T-cell (primary cell): ENCODE measurements at places on chromosomes 12 and 14.

- no peak for DNase-seq
Measured at GRCh38 chr12:26278266-26278665, 82.9 kb downstream of the SSPN start.

- no peak for DNase-seq
Measured at GRCh38 chr14:103140316-103141109, 17.3 kb downstream of the TNFAIP2 start.

DNA sequence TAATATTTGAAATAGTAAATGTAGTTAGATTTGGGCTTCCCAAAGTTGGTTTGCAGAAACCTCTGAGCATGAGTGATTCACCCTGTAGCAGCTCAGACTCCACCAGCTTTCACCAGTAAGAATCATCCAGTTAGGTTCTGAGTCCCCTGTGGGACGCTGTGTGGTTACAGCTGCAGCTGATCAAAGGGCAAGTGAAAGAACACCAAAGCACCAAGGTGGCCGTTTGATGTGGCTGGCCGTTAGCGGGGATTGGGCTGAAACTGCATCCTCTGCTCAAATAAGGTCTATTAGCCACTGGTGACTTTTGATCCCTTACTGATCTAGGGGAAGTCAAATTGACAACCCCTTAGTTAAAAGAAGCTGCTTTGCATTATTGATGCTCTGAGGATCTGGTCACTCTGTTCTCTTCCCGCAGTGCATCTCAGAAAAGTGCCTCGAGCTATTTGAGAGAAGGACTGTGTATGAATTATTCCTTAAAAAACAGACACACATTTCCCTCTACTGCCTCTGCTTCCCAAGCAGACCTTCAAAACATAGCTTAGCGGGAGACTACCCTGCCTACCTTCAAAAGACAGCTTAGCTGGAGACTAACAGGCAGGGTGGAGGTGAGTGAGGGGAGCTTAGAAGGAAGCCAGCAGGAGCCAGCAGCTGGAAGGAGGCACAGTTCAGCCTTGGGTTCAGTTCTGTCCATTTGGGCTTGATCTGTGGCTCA, 3.7 kb downstream of the ABHD12B start:
- DNase-seq, result peak; percentile 44

DNA sequence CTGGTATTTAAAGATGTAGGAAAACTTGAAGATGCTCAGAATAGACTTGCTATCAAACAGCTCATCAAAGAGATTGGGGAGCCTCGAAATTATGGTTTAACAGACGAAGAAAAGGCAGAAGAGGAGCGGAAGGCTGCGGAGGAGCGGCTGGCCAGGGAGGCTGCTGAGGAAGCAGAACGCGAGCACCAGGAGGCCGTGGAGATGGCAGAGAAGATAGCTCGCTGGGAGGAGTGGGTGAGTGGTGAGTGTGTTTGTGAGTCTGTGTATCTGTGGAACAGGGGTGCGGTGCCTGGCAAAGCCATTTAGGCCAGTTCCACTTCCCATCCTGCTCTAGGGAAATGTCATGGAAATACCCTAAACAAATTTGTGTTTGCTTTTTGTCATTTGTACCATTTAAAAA, 19.2 kb upstream of the PAPOLA start:
- no peak for DNase-seq

DNA sequence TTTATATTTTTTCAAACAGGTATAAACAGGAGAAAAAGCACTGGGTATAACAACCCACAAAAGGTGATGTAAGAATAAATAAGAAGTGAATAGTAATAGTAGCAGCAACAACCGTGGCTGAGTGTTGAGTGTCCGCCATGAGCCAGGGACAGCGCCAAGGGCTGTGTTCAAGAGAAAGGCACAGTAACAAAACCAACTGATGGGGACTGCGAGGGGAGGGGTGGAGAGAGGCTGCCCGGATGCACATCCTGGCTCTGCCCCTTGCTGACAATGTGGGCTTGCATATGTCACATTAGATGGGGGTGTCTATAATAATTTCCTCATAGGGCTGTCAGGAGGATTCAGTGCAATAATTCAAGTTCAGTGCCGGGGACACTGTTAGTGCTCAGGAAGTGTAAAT, 912.4 kb downstream of the VRK1 start:
- peak; percentile 47 for DNase-seq

DNA sequence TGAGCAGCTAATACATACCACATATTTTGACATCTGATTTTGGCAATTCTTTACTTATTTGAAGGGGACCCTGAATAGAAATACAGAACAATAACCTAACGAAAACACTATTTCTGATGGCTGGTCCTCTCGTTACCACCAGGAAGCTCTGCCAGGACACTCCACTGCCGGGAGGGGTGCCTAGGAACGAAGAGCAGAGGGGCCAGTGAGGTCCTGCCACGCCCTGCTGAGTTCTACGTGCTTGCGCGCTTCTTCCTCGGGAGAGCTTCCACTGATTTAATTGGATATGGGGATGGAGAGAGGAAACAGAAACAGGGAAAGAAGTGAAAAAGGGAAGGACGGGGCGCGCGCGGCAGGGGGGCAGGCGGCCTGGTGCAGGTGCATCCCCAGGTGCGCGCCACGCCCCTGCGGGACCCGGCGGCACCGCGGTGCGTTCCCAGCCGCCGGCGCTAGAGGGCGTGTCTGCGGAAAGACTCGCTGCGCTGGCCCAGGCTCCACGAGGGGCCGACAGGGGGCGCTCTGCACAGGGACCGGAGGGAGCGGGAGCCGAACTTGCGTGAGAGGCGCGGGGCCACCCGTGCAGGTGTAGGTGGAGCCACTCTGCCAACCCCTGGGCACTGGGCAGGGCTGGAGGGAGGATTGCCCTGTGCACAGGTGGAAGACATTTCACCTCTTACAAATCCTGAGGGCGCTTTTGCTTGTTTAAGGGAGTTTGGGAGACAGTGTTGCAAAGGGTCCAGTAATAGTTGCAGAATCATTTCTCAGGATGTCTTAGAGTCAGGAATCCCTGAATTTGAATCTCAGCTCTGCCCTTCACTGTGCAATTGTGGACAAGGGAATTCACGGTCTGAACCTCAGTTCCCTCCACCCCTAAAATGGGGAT, 986.3 kb upstream of the TMEM132C start:
- peak; percentile 19 for DNase-seq

DNA sequence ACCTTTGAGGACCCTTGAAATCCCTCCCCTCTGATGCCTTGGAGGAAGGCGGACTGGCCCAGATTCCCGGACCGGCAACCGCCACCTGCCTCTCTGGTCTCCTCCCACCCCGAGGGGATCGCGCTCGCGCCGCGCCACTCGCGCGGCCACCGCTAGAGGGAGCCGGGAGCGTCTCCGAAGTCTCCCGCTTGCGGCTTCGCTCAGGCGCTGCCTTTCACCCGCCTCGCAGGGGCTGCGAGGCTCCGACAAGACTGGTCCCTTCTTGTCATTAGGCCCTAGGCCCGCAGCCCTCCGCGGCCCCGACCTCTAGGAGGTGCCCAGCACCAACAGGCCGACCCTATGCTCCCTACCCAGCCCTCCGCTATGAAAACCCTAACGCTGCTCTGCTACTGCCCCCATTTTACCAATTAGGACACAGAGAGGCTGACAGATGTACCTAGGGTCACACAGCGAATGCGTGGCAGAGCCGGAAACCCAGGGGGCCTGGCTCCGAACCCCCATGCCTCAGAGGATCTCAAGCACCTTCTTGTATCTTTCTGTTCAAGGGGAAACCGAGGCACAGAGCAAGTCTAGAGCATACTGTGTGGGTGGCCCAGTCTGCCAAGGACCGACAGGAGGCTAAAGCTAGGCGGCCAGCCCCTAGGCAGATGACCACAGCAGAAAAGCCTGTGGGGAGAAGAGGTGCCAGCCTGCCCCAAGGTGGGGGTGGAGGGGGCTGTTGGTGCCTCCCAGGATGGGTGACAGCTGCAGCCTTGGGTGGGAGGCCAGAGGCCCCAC, 21.4 kb upstream of the VSX2 start:
- peak; percentile 62 for DNase-seq

DNA sequence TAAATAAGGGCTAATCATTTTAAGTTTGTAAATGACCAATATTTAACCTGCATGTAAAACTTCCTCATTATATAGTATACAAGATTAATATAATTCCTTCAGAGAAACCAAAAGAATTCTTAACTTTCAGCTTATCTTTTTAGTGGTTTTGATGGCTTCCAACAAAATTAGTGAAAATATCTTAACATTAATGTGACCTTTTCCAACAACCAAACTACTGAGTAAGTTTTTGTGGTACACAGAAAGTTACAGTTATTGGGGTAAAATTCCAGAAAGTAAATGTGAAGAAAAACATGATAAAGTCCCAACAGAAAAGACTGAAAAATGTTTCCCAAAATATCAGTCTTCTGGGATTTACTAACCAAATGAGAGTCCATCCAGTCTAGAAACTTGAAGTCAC, 111.0 kb upstream of the PDE3A start:
- no peak for DNase-seq

- DNase-seq, result no peak
Measured at GRCh38 chr12:45290216-45290605, 74.3 kb downstream of the ANO6 start.

GRCh38 chr14:102525929-102526497, 16.4 kb upstream of the ANKRD9 start:
- no peak for DNase-seq

GRCh38 chr12:97941686-97942354, 479.2 kb downstream of the RMST start:
- no peak for DNase-seq

DNA sequence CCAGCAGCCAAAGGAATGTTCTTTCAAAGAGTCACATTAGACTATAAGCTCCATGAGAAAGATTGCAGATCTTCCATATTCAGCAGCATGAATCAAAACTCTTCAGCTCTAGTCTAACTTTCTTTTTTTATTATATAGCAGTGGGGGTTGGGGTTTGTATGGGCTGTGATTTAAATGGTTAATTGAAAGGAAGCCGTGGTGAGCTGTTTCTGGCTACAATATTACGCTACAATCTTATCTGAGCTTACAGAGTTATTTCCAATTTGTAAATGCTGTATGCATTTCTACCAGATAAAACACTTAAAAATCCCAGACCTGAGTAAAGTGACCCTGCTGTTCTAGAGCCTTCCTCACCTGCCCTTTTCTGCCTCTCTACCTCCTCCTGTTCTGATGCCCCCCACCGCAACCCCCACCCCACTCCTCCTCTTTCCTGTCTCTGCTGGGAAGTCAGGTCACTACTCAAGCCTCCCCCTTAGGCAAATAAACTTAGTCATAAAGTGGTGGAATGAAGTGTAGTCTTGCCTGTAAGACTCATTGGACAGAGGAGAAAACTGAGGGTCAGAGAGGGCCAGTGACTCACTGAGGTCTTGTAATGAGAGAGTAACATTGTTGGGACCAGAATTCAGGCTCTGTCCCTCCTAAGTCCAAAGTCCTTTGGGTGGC, 1089.5 kb downstream of the BCL11B start:
- DNase-seq, result no peak

DNA sequence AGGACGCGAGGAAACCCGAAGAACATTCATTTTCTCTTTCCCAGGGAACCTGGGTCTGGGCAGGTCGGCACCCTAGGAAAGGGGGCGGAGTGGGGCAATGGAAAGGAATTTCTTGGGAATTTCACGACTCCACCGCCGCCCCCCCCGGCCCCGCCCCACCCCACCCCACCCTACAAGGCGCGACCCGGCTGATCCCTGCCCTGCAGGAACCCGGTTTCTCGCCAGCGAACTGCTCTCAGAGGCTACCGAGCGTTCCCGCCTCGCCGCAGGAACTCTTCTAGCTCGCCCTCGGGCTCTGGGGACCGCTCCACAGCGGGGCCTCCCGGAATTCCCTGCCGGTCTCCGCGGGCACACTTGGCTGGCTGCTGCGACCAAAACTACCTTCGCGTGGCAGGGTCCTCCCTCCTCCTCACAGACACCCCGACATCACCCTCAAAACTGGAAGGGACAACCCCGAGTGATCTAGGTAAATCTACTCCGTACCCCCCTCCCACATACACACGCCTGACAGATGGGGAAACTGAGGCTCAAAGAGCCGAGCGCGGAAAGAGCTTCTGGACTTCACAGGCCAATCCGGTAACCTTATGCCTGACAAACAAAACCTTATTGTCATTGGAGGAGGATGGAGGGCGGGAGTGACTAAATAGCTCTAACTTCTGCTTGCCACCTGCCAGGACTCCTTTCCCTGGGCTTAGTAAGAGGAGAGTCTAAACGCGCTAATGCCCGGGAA, 785 bp upstream of the ACTN1 start:
- DNase-seq, result no peak

DNA sequence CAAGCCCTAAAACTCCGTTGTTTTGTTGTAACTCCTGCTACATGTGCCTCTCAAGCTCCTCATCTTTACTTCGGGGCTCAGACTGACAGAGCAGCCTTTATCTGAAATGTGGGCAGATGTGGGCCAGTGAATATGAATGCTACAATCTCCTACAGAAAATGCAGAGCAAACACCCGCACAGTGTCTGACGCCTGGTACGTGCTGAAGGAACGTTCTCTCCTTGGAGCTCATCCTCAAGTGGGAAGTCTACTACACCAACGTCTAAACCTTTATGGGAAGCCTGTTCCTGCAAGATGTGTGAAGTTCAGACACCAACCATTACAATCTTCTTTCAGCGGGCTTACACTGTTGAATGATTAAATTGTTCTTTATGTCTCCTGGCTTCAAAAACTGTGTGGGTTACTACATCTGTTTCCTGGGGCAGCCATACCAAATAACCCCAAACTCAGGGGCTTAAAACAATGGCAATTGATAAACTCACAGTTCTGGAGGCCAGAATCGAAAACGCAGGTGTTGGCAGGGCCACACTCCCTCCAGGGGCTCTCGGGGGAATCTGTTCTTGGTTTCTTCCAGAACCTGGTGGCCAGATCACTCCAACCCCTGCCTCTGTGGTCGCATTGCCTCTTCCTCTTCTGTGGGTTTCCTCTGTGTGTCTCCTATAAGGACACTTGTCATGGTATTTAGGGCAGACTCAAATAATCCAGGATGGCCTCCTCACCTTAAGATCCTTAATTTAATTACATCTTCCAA, 179.7 kb upstream of the PLXNC1 start:
- DNase-seq, result no peak

DNA sequence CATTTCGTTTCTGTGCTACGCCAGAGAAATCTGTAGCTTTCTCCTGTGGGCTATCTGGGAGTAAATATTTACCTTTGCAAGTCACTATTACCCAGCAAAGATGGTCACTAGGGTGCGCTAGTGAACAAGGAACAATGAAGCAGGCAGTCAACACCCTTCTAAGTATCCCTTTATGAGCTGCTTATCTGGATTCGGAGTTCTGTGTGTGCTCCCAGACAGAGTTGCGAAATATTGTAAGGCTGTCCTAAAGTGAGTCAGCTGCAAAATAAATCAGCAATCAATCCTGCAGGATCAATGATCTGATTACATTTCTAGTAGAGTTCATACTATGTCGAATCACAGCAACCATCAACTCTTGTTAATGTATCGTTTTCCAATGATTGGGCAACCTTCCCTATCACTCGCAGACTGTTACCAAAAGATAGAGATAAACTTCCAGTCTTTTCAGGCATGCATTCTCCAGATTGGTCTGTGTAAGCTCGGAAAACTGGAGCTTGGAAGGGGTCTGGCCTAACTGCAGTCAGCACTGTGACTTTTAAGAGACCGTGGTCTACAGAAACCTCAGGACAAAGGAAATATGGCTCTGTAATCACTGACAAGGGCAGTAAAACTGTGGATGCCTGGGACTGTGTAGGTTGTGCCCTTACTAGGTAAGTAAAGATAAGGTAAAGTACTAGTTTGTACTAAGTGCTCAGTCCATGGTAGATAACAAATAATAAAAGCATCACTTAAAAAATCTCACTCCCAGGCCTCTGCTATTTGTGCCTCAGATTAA, 133.5 kb downstream of the KCNK10 start:
- DNase-seq, result peak; percentile 17
